Activated naive CD8-positive, alpha-beta T cell treated with anti-CD3 and anti-CD28 coated beads, Interleukin-2, amount 10 ng/mL, durations not matched to agents 7 days and 5 days (primary cell): ENCODE measurements at places on chromosomes 13 and 19. TPM values are rescaled to one million over a fixed set of nuclear protein-coding genes. Genes with fewer than 3 reads are reported as not detected.

DNA sequence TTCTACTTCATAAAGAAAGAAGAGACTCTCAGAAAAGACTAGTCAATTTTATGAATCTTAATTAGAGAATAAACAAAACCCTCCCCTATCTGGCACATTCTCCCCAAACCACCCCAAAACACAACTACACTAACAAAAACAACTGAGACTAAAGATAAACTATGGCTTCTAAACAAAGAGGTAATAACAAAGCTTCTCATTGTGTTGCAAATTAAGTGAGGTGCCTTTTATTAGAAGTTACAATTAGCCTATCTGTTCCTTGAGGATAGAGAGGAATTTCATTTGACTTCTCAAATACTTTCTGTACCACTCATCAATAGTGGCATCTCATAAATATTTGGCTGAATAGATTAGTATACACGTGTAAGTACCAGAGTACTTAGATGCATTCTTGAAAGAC, 1196.2 kb downstream of the PCDH9 start:
- no peak for DNase-seq

DNA sequence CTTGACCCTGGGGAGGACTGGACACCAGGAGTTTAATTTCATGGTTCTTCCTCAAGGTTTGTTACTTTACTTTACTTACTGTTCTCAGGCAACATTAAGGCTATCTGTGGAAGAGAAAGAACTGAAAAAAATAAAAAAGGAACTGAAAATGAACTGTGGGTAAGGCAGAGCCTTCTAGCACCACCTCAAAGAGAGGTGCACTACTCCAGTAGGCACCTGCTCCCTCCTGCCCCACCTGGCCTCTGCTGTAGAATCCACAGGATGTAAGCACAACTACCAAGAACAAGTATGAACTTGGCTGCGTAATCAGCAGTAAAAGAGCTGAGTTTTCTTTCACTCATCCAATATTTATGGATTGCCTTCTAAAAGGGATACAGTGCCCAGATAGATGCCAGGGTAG, 12.2 kb downstream of the ZNF112 start:
- no peak for DNase-seq

DNA sequence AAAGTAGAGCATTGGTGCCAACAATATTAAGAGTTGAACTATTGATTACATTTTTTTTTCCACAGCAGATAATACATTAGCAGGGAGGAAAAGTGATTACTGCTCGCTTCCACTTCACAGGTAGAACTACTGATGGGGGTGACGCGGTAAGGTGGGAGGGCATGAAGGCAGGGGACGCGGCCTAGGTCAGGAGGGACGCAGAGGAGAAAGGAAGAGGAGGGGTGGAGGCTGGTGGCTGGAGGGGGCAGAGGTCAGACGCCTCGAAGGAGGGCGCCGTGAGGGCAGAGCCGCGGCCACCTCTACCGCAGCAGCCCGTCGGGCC, 287 bp upstream of the B3GLCT start:
- no peak for DNase-seq

DNA sequence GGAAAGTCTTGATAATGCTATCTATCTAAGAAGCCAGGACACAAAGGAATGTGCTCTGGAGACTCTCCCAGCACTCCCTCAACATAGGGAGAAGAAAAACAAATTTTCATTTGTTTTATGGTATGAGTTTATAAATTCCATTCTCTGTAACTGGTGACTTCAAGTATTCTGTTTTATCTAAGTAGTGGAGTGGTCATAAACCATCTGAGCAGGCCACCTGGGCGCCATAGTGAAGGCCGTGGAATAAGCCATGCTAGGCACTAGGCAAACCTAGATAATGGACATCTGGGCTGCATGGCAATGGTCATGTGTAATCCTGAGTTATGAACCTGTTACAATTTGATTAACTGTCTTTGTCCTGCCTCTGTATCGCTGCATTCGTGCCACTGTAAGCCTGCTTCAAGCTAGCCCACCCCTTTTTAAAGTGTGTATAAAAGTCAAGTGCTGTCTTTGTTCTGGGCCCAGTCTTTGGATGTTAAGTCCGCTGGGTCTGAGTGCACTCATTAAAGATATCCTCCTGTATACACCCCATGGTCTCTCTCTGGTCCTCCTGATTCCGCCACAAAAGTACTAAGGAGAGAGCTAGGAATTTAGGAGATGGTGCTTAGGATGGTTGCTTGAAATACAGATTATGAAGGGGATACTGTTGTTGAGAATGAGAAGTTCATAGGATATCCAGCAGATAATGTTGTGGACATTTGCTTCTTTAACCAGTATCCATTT, 13.2 kb downstream of the GTF2F2 start:
- no peak for DNase-seq

DNA sequence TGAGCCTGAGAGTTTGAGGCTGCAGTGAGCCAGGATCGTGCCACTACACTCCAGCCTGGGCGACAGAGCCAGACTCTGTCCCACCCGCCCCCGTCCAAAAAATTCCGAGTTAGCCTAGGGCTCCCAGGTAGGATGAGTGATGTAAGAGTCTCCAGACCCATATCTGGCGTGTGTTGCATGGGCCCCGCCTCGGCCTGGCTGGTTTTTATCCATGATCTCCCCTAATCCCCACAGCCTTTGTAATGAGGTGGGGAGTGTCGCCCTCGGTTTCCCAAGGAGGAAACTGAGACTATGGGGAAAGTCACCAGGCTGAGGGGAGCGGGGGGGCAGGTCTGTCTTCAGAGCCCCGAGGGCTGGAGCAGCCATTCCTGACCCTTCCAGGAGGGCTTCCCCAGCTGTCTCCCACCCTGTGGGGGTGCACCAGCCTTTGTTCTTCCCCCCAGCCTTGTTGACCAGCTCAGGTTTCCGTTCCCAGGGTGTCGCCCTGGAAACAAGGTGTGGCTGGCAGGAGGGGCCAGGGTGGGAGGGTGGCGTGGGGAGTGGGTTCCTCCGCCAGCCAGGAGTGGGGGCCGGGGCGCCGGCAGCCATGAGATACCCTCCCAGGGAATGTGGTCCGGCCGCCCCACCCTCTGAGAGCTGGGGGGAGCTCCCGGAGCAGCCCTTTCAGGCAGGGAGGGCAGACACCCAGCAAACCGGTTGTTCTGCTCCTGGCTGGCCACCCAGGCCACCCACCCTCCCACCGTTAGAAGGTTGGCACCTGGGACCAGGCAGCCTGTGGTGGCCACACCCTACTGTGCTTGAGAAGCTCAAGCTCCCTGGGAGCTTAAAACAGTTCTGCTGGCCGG, 11.5 kb downstream of the MYH14 start:
- DNase-seq = no peak

GRCh38 chr19:8064911-8065874, 12.6 kb downstream of the CCL25 start:
- no peak for DNase-seq

Gene KANK2
- 7.9 TPM for total RNA-seq

Gene GFY
- not detected for total RNA-seq

- DNase-seq = no peak
These were observed 11.9 kb upstream of the C13orf42 start for GRCh38 chr13:51122868-51123566.

- DNase-seq = no peak
These were observed 360.4 kb downstream of the KLF5 start for GRCh38 chr13:73419186-73419585.

DNA sequence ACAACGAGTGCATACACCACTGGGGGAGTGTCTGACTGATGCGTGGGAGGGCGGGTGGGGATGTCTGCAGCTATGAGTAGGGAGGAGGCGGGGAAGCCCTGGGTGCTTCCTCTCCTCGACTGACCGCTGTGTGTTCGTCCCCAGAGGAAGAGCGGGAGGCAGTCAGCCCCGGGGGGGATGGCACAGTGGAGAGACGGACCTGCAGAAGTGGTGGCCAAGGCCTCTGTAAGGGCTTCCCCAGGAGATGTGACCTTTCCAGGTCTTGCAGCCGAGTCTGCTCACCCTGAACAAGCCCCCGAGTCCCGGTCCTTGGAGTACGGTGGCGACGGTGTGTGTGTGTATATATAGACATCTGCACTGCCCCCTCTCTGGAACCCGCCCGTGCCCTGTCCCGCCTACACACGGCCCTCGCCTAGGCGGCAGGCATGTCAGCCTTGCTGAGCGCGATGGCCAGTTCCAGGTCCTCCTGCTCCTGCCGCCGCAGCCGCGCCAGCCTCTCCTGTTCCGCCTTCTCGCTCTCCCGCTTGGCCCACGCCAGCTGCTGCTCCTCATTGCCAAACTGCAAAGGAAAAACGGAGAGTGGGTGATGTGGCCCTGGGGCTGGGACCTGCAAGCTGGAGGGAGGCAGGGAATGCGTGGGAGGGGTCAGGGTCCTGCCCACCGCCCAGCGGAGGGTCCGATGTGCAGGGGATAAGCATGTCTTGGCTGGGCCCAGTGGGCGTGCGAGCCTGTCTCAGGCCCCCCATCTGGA, 30.8 kb downstream of the KLF2 start:
- DNase-seq = no peak

Gene KCNC3
- 1.1 TPM for total RNA-seq

Gene PEG3
- total RNA-seq = 0.06 TPM

Gene LILRA1
- total RNA-seq = not detected

DNA sequence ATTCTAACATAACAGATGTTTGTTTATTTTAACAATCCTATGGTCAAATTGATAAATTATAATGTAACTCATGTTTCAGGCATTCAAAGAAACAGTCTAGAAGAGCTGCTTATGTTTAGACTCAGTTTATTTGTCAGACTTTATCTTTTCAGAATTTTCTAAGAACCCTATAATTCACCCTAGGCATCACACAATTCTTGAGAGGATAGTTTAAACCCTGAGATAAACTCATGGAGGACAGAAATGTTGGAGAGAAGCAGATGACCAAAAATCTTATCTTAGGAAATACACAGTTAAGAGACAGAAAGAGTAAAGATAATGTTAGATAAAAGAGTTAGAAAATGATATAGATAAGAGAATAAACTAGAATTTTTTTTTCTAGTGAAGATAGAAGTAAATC, 1185.7 kb upstream of the SLC10A2 start:
- no peak for DNase-seq

GRCh38 chr19:38734426-38735256, 9.6 kb downstream of the CAPN12 start:
- peak; percentile 68 for DNase-seq

- DNase-seq = no peak
These were observed 14.4 kb downstream of the ACP7 start for GRCh38 chr19:39098365-39099269.

- DNase-seq = no peak
These were observed 823 bp upstream of the ZNF567 start for GRCh38 chr19:36686365-36687213.

DNA sequence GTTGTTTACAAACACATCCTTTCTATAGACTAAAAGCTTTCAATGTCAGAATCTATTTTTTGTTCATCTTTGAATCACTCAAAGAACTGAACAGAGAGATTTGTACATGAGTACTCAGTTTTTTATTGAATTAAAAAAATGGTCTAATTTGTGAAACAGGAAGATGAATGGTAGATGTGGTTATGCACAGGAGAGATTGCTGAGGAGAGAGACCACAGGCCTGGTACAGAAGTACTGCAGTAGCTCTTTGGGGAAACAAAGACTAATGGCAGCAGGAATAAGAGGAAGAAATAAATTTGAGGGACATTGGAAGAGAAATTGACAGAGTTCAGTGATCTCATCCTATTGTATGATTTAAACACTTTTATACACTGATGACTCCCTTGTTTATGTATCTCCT, 222.0 kb upstream of the ARGLU1 start:
- DNase-seq = no peak

DNA sequence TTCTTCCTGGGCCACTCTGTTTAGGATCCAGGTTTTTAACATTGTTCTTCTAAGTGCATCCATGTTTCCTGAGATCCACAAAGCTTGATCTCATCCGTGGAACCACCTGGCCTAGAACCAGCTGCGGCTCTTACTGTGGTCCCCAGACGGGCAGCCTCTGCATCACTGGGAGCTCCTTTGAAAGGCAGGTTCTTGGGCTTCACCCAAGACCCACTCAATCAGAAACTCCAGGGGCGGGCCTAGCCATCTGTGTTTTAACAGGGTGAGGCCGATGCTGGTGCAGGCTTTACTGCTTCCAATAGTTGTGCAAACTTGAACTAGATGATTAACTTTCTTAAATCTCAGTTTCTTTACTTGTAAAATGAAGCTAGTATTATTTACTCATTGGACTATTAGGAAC, 605.7 kb downstream of the FGF9 start:
- DNase-seq = no peak

DNA sequence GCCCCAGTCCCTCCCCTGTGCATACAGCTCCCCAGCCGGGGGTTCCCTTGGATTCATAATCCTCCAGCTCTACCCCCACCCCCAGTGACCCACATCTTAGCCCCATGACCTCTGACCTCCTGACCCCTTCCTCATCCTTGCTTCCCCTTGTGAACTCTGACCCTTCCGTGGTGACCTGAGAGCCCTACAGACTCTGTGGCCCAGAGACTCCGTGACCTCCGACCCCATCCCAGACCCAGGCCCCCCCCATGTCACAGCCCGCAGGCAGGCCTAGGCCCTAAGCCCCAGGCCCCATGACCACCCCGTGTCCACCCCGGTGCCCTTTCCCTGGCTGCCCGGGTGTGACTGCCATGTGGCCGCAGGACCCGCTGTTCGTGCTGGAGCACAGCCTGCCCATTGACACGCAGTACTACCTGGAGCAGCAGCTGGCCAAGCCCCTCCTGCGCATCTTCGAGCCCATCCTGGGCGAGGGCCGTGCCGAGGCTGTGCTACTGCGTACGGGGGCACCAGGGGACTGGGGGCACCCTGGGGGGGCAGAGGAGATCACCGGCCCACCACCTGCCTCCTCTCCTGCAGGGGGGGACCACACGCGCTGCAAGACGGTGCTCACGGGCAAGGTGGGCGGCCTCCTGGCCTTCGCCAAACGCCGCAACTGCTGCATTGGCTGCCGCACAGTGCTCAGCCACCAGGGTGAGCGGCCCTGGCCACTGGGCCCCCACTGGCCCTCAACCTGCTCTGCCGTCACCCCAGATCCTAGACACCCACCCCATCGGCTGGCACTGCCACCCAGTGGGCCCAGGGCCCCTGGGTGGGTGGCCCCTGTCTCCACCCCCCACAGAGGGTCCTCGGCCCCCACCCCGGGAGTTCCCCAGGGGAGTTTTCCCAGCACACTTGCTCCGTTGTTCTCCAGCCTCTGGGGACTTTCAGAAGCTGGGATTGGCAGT, 2.4 kb upstream of the SPIB start:
- DNase-seq = no peak
